Mesendoderm (in vitro differentiated cells): ENCODE measurements at places on chromosomes 12 and 14.

- peak; percentile 44 for DNase-seq
- H3K27me3 ChIP-seq, result no peaks in the 10 kb centered on the region
- no peaks in the 10 kb centered on the region for H3K36me3 ChIP-seq
- H3K4me1 ChIP-seq, result peaks cover 6% of the 10 kb centered on the region
Measured at GRCh38 chr14:68506021-68506644, 286.7 kb downstream of the ZFP36L1 start.

DNA sequence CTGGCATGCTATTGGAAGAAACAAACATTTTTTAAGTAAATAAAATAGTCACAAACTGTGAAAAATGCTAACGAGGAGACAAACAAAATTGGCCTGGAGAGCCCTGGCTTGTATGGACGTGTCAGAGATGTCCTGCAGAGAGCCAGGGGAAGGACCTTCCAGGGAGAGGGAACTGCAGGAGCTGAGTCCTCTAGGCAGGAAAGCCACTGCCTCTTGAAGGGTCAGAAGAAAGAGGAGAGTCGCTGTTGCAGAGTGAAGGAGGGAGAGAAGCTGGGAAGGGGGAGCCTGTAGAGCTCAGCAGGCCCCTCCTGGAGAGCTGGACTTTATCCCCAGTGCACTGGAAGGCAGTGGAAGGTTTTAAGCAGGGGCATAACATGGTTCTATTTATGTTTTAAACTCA is 80.3 kb upstream of the PWP1 start:
- H3K4me3 ChIP-seq, result no peak overlapping the region
- no peaks in the 10 kb centered on the region for H3K27me3 ChIP-seq
- no peak overlapping the region for H3K27ac ChIP-seq

GRCh38 chr14:99677231-99678140 is 6.6 kb upstream of the CYP46A1 start:
- no peaks in the 10 kb centered on the region for H3K4me1 ChIP-seq
- no peak overlapping the region for H3K4me3 ChIP-seq
- H3K27ac ChIP-seq, result no peak overlapping the region
- no peaks in the 10 kb centered on the region for H3K36me3 ChIP-seq
- no peak for DNase-seq
- H3K27me3 ChIP-seq, result no peaks in the 10 kb centered on the region

DNA sequence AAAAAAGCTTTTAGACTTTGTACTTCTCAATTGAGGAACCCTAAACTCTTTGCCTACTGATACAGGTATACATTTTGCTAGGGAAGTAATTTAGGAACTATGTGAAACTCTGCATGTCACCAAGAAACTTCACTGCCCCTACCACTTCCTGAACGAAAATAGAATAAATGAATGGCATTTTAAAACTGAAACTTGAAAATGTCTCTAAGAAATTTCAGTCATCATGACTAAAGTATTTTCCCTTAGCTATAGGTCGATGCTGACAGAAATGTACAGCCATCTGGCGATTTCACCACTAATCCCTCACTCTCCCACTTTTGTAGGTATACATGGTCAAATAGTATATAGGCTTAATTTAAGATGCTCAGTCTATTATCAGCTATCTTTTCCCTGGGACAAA is 194.9 kb upstream of the SYT10 start:
- no peak overlapping the region for H3K27ac ChIP-seq
- no peaks in the 10 kb centered on the region for H3K4me1 ChIP-seq
- no peak for DNase-seq
- no peaks in the 10 kb centered on the region for H3K27me3 ChIP-seq
- peaks cover 2% of the 10 kb centered on the region for H3K36me3 ChIP-seq
- no peak overlapping the region for H3K4me3 ChIP-seq

- no peak for DNase-seq
- no peaks in the 10 kb centered on the region for H3K27me3 ChIP-seq
- no peak overlapping the region for H3K27ac ChIP-seq
Measured at GRCh38 chr12:131994589-131994988, 44.8 kb downstream of the EP400 start.

DNA sequence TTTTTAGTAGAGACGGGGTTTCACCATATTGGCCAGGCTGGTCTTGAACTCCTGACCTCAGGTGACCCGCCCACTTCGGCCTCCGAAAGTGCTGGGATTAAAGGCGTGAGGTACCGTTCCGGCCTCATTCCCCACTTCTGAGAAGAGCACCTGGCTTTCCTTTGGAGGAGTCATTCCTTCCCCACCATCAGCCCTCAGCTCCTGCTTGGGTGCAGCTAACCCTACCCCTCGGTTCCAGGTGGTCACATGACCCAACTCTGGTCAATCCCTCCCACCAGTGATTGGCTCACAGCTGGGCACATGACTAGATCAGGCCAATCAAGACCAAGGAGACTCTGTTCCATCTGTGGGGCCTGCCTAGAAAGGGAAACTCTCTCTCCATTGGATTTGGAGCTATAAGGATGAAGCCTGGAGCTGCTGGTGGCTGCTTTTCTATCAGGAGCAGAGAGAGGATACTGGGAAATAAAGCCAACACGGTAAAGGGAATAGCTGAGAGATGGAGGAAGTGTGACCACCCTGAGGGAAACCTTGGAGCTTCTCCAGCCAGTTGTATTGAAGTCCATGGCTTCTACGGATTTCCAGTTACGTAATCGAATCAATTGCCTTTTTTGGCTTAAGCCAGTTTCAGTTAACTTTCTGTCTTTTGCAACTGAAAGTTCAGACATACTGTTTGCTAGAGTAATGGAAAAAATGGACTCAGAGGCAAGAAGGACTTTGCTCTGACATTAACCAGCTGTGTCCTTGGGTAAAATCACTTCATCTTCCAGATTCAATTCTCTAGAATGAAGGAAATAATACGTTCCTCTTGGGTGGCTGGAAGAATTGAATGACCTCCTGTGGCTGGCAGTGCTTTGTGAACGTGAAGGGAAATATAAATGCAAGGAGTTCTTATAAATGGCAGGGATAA is 19.7 kb upstream of the IFT81 start:
- no peak overlapping the region for H3K27ac ChIP-seq
- H3K36me3 ChIP-seq, result no peaks in the 10 kb centered on the region
- peaks cover 2% of the 10 kb centered on the region for H3K4me1 ChIP-seq
- no peak for DNase-seq
- no peak overlapping the region for H3K4me3 ChIP-seq

DNA sequence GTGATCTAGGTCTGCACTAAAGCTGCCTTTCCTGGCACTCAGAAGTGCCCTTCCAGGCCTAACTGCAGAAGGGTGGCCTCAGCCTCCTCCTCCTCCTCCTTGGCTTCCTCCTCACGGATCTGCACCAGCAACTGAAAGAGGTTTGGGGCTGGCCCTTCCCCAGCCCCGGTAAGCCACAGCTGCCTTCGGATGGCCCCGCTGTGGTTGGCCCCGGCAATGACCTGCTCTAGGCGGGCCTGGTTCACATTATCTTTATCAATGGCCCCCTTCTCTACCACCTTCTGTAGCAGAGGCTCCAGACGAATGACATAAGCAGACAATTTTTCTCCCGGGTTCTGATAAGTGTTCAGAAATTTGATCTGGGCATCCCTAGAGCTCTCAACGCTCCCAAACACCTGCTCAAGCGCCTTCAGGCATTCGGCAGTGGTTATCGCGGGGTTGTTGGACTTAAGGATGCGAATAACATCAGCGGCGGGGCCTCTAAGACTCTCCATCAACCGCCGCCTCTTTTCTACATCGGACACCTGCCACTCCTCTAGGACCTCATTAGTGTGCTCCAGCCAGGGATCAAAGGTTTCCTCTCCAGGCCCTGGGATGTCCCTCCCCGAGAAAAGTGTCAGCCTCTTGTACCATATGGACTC is 1.5 kb downstream of the PNMA1 start:
- H3K27ac ChIP-seq, result no peak overlapping the region
- H3K27me3 ChIP-seq, result no peaks in the 10 kb centered on the region
- H3K4me1 ChIP-seq, result peaks cover 4% of the 10 kb centered on the region
- H3K4me3 ChIP-seq, result peak overlapping the region; percentile 49
- no peaks in the 10 kb centered on the region for H3K36me3 ChIP-seq

DNA sequence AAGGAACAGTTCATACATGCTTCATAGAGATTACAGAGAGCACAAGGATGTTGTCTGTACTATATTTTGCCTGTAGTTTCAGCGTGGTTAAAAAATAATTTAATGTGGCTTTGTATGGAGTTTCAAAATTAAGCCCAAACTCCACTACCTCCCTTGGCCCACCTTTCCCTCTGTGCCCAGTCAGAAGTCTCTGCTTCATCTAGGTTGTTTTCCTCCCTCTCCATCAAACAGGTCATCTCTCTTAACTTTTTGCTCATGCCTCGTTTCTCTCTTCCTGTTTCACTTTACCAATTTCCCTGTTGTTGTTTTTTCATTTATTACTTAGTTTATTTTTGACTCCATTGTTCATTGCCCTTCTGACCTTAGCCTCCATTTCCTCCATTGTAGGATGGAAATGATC is 94.9 kb upstream of the NEDD1 start:
- no peak for DNase-seq
- no peak overlapping the region for H3K27ac ChIP-seq
- H3K36me3 ChIP-seq, result no peaks in the 10 kb centered on the region
- no peaks in the 10 kb centered on the region for H3K27me3 ChIP-seq

DNA sequence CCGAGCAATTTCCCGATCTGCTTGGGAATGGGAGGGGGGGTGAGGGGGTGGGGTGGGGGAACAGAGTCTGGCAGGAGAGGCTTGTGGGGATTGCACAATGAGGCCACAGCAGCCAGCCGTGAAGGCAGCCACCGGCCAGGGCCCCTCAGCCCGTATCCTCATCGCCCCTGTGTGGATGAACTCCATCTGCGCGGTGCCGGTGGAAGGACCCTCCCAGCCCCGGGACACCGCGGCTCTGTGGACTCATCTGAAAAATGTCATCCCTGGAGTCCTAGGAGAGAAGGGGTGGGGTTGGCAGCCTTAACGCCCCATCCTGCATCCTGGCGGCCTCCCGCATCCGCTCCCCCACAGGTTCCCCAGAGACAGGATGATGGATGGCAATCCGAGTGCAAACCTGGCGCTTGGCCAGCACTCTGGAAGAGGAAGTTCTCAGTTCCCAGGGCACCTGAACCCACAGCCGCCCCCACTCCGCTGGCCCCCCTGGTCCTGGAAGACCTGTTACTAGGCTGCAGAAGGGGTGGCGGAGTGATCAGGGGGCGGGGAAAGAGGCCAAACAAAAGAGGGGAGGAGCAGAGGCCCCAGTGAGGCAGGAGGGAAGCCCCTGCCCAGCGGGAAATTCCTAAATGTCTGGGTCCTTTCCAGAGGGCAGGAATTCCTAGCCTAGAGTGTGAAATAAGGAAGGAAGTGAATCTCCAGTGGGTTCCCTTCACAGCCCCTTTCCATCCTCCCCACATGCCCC is 1.2 kb upstream of the TNFAIP2 start:
- peaks cover 10% of the 10 kb centered on the region for H3K4me1 ChIP-seq
- no peaks in the 10 kb centered on the region for H3K27me3 ChIP-seq
- no peaks in the 10 kb centered on the region for H3K36me3 ChIP-seq
- DNase-seq, result peak; percentile 92

DNA sequence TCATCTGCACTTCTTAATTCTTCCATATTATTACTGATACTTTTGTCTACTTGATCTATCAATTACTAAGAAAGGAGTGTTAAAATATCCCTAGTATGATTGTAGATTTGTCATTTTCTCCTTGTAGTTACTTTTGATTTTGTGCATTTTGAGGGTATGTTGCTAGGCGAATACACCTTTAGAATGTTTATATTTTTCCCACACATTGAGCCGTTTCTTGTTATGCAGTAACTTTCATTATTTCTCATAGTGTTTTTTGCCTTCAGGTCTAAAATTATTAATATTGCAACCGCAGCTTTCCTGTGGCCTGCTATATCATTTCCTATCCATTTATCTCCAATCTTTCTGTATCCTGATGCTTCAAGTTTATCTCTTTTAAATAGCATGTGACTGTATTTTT is 44.6 kb upstream of the C12orf42 start:
- no peak overlapping the region for H3K4me3 ChIP-seq
- no peaks in the 10 kb centered on the region for H3K4me1 ChIP-seq
- H3K27me3 ChIP-seq, result no peaks in the 10 kb centered on the region
- DNase-seq, result no peak
- H3K27ac ChIP-seq, result no peak overlapping the region

GRCh38 chr14:55160989-55161388 is 30.4 kb downstream of the DLGAP5 start:
- peaks cover 6% of the 10 kb centered on the region for H3K36me3 ChIP-seq
- DNase-seq, result no peak
- no peaks in the 10 kb centered on the region for H3K27me3 ChIP-seq
- H3K4me3 ChIP-seq, result no peak overlapping the region
- H3K27ac ChIP-seq, result no peak overlapping the region

DNA sequence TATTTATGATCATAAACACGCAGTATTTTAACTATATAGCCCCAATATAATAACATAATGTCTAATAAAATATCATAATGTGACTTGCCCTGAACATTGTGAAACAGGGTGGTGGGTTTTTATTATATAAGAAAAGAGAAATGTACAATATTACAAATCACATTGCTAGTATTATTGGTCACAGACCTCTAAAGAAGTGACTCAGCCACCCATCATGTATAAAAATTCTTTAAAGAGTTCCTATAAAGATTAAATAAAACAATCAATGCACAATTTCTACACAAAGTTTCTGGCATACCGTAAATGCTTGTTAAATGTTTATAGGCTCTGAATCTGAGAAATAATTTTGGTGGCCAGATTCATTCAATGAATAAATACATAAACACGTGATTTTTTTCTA is 28.9 kb downstream of the ABCC9 start:
- no peaks in the 10 kb centered on the region for H3K4me1 ChIP-seq
- H3K4me3 ChIP-seq, result no peak overlapping the region
- no peaks in the 10 kb centered on the region for H3K36me3 ChIP-seq
- DNase-seq, result no peak
- H3K27ac ChIP-seq, result no peak overlapping the region
- H3K27me3 ChIP-seq, result no peaks in the 10 kb centered on the region

GRCh38 chr14:56902385-56902784 is 92.1 kb upstream of the OTX2 start:
- H3K4me1 ChIP-seq, result peaks cover 17% of the 10 kb centered on the region
- H3K27me3 ChIP-seq, result no peaks in the 10 kb centered on the region
- no peak overlapping the region for H3K27ac ChIP-seq
- no peak for DNase-seq
- H3K36me3 ChIP-seq, result no peaks in the 10 kb centered on the region

- H3K27ac ChIP-seq, result no peak overlapping the region
- H3K4me3 ChIP-seq, result no peak overlapping the region
- H3K27me3 ChIP-seq, result no peaks in the 10 kb centered on the region
- no peaks in the 10 kb centered on the region for H3K36me3 ChIP-seq
Measured at GRCh38 chr14:58783792-58784511, 146.2 kb downstream of the DACT1 start.

- no peak within 1 kb of the TSS for H3K27ac ChIP-seq
- peaks cover 8% of the 10 kb centered on the region for H3K27me3 ChIP-seq
- H3K4me1 ChIP-seq, result no peaks in the 10 kb centered on the region
- H3K36me3 ChIP-seq, result no peaks in the 10 kb centered on the region
Measured at GRCh38 chr12:117968826-117969659, at the start of gene KSR2. TSS of gene KSR2 (minus strand) at chr12:117968990. CDS start at chr12:117968255, 735 bp downstream.

- H3K36me3 ChIP-seq, result no peaks in the 10 kb centered on the region
- H3K27me3 ChIP-seq, result no peaks in the 10 kb centered on the region
- H3K27ac ChIP-seq, result peak overlapping the region; percentile 90
- peaks cover 10% of the 10 kb centered on the region for H3K4me1 ChIP-seq
- DNase-seq, result peak; percentile 90
Measured at GRCh38 chr12:75944097-75944904, 87.3 kb downstream of the PHLDA1 start.

DNA sequence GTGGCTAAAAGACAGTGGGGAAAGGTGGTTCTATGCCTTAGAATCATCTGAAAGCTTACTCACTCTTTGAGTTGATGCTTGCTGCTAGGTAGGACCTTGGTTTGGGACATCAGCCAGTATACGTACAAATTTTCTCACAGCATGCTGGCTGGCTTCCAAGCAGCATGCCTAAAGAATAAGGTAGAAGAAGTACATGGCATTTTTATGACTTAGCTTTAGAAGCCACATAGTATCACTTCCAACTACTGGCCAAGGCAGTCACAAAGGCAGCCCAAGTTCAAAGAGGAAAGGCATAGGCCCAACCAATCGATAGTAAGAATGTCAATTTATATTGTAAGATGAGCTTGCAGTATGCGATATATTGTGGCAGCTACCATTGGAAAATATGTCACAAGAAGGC is 284.2 kb upstream of the CAND1 start:
- H3K4me1 ChIP-seq, result no peaks in the 10 kb centered on the region
- no peak overlapping the region for H3K27ac ChIP-seq
- DNase-seq, result no peak
